ENCODE measurements at places on chromosomes 6 and 20.
A peak's percentile ranks its signal among the peaks of the same experiment; 100 is the strongest.

- no peak for DNase-seq
These were observed 28.2 kb downstream of the SYTL3 start for GRCh38 chr6:158677906-158678578.

DNA sequence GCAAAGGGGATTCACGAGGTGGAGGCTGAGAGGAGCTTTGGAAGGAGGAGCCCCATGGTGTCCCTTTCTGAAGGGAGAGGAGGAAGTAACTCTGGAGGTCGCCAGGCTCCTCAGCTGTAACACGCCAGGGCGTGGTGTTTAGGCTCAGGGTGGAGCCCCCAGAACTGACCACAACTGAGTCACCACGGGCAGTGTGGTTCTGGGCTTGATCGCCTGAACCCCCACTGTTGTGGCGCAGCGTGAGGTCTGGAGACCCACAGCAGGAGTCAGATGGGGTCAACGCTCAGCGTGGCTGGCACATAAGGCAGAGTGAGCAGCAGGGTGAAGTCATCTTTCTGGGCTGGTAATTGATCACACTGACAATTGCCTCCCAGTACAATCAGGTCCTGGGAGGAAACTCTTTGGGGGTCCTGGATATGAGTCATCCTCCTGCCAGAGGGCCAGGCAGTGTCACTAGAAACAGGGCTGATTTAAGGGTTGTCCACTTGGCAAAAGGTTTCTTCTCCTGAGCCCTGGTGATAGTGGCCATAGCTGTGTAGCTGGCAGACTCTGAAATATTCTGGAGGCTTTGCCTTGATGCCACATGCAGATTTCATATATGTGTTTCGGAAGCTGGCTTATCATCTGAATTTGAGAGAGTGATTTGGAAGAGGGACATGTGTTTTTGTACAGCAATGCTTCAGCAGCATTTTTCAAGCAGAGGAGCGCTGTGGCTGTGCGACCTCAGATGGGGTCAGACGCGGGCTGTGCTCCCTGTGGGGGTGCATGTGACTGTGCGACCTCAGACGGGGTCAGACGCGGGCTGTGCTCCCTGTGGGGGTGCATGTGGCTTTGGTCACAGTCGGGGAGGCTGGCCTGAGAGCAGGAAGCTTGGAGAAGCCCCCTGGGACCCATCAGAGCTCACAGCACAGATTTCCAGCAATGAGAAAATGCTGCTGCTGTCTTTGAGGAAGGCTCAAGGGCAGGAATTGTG, 50.0 kb downstream of the SYNJ2 start:
- DNase-seq, result no peak

GRCh38 chr6:125930765-125931418, 25.7 kb upstream of the HINT3 start:
- DNase-seq, result no peak

GRCh38 chr20:14617123-14617522, 279.7 kb upstream of the FLRT3 start:
- DNase-seq, result no peak

GRCh38 chr20:3447321-3447720, 23.5 kb upstream of the ATRN start:
- no peak for DNase-seq

- DNase-seq, result no peak
These were observed 33.9 kb downstream of the RIPOR2 start for GRCh38 chr6:24901698-24902328.

- DNase-seq, result no peak
These were observed 80.8 kb downstream of the CBFA2T2 start for GRCh38 chr20:33570743-33571142.

- no peak for DNase-seq
These were observed 54.8 kb upstream of the ADGRG6 start for GRCh38 chr6:142246960-142247359.

DNA sequence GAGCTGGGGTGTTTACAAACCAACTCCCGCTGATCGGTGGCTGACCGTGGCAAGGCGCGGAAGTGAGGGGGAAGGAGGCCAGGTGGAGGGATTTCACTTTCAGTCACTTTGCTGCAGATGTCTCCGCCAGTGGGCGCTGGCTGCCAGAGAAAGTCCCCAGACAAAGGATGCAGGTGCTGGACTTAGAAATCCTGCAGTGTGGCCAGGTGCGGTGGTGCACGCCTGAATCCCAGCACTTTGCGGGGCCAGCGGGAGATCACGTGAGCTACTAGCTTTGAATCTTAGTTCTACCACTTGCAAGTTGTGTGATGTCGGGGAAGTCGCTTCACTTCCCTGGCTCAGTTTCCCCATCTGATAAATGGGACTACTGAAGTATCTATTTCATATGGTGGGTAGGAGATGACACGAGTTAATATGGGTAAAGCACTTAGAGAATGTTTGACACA, 180.4 kb downstream of the ZNF217 start:
- peak; percentile 63 for DNase-seq

DNA sequence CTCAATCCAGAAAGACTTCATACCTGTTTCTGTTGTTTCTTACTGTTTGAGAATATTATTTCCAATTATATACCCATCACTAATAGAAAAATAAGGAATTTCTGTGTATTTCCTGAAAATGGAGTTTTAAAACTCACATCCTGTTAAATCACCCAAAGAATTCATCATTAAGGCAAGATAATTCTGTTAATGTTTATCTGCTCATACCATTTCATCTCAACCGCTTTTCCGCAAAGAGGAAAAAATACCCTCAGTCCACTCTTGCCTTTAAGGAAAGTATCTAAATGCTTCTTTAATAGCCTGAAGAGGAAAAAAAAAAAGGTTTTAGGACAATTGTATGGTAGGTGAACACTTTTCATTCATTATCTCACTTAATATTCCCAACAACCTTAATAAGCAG, 7.3 kb downstream of the TPMT start:
- no peak for DNase-seq

Data from left kidney (tissue), 8 donors.